ENCODE measurements at places on chromosomes 13 and 19.

DNA sequence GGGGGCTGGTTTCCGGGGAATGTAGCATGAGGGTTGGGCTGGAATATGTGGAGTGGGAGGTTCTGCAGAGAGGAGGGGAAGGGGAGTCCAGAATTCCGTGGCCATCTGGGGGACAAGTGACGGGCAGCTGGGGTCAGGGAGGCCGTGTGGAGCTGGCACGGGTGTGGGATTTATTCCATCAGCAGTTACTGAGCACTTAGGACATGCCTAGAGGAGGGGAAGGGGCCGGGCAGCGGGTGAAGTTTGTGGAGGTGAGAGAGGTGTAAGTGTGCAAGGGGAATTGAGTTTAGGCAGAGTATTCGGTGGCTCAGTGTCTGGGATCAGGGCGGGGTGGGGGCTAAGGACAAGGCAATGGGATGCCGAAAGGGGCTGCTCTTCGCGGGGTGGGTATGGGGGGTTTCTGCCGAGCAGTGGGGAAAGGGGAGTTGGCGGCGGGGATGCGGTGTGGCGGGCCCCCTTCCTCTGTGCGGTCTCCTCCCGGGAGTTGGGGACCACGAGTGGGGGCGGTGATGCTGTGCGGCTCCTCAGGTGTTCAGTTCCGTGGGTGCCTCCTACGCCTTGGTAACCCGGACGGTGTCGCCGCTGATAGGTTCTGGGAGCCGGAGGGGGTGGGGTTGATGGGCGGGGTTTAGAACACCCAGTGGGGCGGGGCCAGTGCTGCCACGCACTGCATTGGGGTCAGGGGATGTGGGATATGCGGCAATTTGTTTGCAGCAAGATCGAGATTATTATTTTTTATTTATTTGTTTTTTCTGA is 5.4 kb downstream of the CCDC61 start:
- peak; percentile 77 for DNase-seq

DNA sequence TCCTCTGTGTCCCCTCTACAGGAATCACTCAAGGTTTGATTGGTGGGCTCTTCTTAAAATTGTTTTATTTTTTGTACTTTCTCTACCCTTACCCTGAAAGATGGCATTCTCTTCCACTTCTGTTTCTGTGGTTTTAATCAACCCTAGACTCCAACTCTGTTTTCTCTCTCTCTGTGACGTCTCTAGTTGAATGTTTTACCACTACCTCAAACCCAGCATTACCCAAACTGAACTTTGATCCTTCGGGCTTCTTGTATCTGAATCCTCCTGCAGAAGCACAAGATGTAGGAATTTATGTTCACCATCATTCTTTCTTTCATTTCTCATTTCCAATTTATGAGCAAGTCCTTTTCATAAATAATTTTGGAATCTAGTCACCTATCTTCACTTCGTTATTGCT is 39.9 kb downstream of the PCCA start:
- DNase-seq = no peak

- DNase-seq = no peak
These were observed 1090.0 kb downstream of the SLITRK5 start for GRCh38 chr13:88761145-88761544.

DNA sequence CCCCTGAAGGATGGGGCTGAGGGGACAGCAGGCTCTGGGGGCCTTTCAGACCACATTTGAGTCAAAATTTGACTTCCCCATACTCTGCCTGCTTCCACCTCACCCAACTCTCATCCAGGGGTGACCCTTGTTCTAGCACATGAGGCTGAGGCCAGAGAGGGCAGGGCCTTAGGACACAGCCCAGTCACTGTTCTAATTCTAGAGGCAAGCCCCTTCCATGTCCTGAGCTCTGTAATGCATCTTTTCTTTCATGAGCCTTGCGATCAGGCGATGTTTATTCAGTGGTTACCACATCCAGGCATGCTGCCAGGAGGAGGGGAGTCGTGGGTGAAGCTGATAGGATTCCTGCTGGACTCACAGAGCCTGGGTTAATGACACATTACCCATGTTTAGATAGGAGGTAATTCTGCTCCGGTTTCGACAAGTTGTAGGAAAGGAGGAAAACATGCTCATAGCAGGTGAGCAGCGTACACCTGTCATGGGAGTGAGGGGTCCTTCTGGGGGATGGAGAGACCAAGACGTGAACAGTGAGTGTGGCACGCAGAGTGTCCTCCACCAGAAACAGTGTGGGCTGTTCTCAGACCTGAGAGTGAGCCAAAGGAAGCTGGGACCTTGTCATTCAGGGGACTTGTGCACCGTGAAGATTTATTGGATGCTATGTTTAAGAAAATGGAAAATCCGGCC is 9.3 kb downstream of the RPS9 start:
- DNase-seq = peak; percentile 61

GRCh38 chr19:10773969-10774368 is 56.1 kb downstream of the DNM2 start:
- DNase-seq = no peak

DNA sequence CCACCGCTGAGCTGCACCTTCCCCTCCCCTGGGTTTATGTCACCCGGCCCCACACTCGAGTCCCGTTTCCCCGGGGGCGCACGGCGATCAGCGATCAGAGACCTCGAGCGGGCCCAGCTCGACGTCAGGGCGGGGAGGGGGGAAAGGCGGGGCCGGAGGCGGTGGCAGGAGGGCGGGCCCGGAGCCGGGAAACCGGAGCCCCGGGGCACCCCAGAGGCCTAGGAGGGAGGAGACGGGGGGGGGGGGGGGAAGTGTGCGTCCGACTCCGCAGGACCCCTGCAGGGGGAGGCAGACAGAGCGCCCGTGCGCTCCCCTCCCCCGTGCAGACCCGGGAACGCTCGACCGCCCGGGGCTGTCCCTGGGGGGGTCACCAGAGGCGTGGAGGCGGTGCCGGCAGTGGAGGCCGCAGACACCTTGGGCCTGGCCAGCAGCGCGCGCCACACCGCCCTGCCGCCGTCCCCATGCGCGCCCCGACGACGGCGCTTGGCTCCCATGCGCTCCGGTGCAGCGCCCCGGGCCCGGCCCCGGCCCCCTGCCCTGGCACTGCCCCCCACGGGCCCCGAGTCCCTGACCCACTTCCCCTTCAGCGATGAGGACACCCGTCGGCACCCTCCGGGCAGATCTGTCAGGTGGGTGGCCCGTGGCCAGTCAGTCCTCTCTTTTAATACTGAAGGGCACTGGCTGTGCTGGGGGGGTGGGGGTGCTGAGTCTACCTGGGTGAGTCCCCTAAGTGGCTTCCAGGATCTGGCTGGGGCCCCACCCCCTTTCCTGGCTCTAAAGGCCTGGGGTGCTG is 11.8 kb downstream of the PDE4A start:
- DNase-seq = peak; percentile 83

DNA sequence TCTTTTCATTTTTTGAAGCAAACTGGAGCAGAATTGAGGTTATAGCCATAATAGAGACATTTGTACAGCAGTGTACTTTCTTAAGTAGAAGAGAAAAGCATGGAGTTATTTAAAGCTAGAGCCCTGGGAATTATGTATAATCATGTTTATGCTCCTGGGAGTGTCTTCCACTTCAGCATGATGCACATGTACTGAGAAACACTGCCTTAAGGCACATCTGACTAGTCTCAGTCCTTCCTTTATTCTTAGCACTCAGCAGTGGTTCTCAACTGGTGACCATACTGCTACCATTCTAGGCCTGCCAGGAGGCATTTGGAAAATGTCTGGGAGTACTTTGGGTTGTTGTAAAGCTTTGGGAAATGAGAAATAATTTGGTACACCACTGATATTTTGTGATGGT is 45.8 kb downstream of the VWA8 start:
- no peak for DNase-seq

DNA sequence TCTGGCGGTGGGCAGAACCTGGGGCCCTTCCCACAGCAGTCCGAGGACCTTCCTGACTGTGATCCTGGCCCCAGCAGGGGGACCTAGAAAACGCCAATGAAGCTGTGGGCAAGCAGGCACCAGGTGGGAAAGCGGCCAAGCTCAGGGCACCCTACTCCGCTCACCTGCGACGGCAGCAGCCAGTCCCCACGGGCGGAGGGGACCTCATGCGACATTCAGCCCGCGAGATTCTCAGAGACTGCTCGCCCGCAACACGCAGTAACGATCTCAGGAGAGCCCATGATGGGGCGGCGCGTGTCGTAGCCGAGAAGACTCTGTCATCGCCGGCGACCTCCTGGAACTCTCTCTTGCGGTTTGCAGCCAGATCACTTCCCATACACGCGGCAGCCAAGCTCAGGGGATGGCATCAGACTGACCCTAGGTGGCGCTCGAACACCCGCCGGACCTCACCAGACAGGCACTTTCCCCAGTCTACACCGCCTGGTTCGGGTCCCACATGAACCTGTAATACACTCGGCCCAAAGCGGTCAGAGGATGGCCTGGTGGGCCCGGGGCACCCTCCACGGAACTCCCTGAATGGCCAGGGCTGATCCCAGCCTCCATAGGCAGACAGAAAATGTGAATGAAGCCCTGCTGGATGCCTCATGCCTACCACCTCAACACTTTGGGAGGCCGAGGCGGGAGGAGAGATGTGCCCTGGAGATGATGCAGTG is 26.5 kb downstream of the MAN2B1 start:
- DNase-seq = peak; percentile 88

DNA sequence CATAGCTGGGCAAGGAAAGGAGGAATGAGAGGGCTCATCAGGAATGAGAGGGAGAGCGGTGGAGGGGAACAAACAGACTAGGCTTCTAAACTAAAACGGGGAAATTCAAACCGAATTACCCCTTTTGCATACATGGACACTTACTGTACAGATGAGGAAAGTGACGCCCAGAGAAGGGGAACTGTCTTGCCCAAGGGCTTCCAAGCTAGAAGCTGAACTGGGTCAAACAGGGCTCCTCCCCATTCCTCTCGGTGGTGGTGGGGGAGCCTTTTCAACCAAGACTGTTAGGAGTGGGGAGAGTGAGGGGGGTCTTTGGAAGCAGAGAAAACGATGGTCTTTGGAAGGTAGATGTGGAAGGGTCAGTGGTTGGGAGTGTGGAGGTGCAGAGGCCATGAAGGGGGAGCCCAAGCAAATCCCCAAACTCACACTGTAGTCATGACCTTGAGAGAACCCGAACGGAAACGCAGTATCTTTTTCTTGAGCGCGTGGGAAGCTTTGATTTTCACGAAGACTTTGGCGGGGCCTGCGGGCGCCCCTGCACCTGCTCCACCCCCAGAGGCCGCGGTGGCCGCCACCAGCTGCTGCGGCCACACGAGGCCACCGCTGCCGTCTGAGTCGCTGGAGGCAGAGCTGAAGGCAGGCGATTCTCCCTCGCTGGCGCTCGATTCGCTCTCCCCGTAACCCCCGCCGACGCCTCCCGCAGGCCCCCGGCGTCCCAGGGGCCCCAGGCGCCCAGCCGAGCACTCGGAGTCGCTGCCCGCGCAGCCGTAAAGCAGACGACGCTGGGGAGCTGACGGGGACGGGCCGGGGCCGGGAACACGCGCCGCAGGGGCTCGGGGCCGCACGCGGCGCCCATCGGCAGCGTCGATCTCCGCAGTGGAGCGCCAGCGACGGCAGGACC is 12.3 kb upstream of the GNG8 start:
- DNase-seq = no peak

DNA sequence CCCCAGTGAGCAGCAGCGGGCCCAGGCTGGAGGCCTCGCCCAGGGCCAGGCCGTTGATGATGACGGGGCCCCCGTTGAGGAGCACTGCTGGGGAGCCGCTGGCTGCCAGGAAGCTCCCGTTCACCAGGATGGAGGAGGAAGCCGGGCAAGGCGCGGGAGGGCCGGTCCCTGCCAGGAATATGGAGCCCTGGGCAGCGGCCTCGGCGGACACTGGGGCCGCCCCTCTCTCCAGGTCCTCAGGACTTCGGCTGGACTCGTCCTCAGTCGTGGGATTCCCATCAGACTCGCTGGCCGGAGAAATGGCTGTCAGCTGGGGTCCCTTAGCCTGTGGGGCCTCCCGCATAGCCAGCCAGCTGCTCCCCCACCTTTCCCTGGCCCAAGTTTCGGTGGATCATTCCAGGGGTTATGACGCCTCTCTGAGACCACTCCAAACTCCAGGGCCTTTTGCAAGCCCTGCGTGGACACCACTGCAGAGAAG is 2.1 kb downstream of the SIX5 start:
- DNase-seq = no peak

GRCh38 chr19:42089191-42089750 is 13.3 kb downstream of the ZNF574 start:
- DNase-seq = no peak

GRCh38 chr19:11534948-11535347 is 3.7 kb upstream of the CNN1 start:
- DNase-seq = no peak

GRCh38 chr19:34273121-34273520 is 18.8 kb downstream of the GARRE1 start:
- DNase-seq = no peak

- no peak for DNase-seq
These were observed 218.0 kb upstream of the SERP2 start for GRCh38 chr13:44155422-44156293.

- DNase-seq = peak; percentile 37
These were observed 7.7 kb upstream of the GPR18 start for GRCh38 chr13:99265821-99266426.

GRCh38 chr19:52963247-52963618 is 552 bp upstream of the ZNF816 start:
- DNase-seq = no peak

DNA sequence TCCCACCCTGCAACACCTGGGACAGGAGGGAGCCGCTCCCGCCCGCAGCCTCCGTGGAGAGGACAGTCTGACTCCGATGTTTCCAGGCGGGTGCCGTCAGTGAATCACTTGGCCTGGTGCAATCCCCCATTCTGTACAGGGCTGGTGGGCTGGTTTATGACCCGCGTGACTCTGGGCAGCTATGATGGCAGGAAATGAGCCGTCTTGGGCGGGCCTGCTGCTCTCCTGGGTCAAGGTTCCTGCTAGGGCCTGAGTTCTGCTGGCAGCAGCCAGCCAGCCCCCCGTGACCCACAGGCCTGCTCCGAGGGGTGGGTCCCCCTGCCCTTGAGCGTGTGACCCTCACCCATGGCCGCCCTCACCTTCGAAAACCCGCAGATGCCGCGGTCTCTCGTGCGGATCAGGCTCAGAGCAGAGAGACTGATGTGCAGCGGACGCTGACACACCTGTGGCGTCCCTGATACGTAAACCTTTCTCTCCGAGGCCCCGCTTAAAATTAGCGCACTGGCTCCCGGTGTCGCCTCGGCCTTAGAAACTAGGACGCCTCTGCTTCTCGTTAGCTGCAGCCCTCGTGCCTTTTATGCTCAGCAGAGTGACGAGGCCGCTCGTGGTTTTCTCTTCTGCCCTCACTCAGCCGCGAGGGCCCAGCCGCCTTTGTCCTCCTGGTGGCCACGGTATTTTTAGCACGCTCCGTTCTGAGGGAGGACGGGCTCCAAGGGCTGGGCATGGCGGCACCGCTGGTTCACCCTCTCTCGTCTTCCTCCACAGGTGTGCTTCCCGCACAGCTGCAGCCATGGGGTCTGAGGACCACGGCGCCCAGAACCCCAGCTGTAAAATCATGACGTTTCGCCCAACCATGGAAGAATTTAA is 63.4 kb downstream of the KDM4B start:
- no peak for DNase-seq

DNA sequence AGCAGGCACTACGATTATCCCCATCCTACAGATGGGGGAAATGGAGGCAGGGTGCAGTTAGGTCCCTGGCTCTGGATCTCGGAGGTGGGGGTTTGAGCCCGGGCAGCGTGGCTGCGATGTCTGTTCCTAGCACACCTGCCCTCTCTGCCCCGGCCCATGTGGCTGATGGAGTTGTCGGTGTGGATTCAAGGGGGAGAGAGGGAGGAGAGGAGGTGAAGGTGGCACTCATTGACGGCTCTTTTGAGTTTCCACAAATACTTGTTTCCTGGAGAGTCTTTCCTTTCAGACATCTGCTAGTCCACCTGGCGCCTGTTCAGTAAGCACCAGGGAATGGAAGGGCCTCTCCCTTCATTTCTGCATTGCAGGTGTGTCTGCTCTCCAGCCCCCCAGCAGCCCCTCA is 69.9 kb downstream of the ARHGEF18 start:
- DNase-seq = no peak

- DNase-seq = peak; percentile 44
These were observed 1.1 kb upstream of the ATP11A start for GRCh38 chr13:112688560-112689302.
